ENCODE measurements at places on chromosomes 5 and 9.

GRCh38 chr9:69943148-69943806, 100.4 kb upstream of the MAMDC2 start:
- no peak for DNase-seq

- DNase-seq, result no peak
These were observed 112.6 kb upstream of the NFIL3 start for GRCh38 chr9:91536211-91536691.

GRCh38 chr5:67648201-67648671, 451.6 kb upstream of the CD180 start:
- no peak for DNase-seq

- no peak for DNase-seq
These were observed 128.5 kb upstream of the LPCAT1 start for GRCh38 chr5:1651971-1652872.

DNA sequence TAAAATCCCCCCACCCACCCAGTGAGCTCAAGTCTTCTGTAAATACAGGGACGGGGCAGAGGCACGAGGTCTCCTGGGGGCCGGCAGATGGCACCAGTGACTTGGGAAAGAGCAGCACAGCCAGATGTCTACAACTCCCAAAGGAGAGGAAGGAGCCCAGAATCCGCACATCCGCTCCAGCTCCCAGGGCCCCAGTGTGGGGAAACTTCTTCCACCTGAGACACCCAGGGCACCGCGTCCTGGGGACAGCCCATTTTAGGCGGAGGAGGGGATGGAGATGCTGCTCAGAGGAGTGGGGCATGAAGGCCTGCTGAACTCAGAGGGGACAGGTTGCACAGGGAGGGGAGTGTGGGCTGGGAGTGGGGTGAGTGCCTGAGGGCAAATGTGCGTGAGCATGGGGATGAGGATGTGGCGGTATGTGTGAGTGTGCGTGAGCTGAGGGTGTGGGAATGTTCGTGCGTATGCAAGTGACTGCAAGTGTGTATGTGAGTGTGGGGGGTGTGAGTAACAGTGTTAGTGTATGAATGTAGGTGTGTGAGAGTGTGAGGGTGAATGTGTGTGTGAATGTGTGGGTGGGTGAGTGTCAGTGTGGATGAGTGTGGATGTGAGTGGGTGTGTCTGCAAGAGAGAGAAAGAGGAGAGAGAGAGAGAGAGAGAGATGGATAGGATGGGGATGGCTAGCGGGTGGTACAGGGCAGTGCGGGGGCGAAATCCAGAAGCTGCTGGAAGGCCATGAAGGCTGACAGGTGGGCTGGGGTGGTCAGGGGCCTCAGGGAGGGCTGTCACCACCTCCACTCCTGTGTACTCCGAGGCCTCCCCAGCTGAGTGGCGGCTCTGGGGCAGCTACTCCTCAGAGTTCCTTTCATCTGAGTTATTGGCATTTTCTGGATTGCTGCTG, 63.5 kb downstream of the DUSP1 start:
- no peak for DNase-seq

DNA sequence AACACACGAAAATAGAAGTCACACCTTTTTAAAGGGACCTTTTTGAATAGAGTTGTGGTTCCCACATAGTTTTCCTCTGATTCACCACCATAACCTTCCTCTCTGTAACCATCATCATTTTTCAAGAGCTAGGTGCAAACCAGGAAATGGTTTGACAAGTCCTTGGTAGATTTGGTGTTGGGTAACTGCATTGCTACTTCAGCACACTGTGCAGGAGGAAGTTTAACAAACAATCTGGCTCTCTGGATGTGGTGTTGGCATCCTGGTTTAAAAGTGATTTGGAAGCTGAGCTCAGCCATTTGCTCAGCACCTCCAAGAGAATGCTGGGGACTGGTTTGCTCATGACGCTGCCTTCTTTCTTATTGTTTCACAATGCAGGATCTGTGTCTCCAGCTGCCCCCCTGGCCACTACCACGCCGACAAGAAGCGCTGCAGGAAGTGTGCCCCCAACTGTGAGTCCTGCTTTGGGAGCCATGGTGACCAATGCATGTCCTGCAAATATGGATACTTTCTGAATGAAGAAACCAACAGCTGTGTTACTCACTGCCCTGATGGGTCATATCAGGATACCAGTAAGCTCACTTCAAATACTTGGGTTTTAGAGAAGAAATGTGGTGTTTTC, 213.1 kb downstream of the RFK start:
- no peak for DNase-seq

DNA sequence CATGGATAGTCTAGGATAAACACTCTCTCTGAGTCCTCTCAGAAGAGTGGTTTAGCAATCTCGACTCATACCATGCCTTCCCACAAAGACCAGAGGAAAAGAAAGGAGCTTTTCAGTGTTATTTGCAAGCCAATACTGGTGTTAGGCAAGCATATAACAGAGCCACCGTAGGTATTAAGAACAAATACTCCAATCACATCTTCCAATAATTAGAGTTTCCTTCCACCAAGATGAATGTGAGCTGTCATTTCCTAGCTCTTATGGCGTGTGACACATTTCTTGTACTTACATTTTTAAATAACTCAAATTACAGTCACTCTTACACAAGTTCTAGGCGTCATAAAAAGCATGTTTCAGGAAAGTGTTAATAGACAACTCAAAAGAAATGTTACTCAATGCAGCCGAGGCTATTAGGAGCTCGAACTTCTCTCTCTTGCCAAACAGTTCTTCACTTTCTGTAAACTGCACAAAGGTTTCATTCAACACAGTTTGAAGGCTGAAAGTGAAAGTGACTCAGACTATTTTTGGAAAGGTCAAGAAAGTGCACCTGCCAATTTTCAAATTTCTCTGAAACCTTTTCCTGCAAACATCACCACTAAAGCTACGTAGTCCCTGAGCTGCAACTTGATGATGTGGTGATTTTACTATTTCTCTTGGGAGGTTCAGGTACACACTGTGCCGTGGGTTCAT, 153.8 kb downstream of the AUH start:
- no peak for DNase-seq

- DNase-seq, result no peak
These were observed 28.3 kb downstream of the PRRX2 start for GRCh38 chr9:129693741-129694140.

DNA sequence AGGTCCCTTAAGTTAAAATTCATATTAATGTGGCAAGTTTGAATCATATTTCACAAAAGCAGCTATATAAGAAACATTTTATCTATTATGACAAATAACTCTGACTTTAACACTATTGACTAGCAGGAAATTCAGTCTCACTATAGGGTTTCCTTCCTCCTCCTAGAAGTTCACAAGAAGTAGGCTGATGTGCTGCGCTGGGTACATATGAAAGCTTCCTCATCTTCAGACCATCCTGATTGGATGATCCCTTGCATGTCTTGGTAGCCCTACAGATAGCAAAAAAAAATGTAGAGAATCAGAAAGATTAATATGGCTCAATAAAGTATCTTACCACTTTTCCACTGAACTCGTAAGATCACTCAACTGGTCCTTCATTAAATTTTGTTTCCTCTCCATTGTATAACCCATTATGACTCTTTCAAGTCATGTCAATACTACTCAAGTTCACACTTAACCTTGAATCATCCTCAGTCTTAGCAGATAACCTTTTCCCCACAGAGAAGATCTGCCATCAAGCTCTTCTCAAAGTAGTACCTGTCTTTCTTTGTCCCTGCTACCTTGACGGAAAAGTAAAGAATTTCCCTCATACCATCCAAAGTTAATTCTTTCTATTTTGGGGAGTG, 11.5 kb upstream of the PSIP1 start:
- DNase-seq, result no peak

GRCh38 chr5:135433681-135434426, 13.3 kb downstream of the DCANP1 start:
- no peak for DNase-seq

DNA sequence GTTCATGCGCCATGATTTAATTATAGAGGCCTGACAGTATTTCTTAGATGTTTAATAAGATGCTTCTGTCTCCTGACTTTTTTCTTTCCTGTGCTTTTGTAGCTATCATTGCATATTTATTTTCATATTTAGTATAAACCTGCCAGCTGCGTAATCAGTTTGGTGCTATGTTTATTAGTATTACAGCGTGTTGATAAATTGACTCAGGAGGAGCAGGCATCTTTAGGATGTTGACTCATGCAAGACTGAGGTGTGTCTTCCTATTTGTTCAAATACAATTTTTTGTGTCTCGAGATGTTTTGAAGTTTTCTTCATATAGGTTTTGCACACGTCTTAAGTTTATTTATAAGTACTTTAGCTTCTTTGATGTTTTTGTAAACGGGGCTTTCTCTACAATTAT, 35.9 kb upstream of the EXOC3 start:
- no peak for DNase-seq

DNA sequence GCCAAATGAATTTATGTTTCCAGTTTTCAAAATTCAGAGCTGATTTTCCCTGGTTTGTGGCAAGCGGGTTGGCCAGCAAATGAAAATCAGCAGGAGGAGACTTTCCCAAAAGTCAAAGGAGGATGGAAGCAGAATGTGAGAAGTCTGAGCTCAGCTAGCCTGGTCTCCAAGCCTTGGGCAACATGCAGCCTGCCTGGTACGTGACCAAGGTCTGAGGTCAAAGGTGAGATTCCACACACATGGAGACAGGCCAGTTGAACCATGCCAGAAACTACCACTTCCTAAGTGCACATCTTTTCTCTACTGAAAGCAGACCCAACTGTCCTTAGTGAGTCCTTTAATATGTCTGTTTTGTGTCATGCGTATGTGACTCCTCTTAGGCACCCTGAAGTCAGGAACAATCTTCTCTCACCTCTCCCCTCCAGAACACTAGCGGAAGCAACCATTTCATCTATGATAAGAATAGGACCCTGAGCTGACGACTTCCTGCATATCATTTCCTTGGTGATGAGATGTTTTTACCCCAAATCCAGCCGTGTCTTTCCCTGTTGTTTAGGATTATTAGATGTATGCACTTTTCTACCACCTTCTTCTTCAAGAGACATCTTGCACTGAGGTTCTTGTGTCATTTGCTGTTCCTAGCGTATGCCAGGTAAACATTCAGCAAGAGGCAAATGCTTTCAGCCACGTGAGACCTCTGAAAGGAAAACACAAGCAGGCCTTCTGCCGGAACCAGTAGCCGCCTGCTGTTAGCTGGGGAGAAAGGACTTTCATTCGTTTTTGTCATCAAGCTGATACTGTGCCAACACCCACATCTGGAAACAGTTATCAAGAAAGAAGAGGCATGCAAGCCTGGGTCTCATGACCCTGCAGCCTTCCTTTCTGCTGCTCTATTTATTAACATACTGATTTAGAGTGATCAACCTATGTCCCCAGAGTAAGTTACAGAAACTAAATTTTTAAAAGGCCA, 9.7 kb upstream of the TGFBI start:
- no peak for DNase-seq

- no peak for DNase-seq
These were observed 33.3 kb downstream of the PIP5K1B start for GRCh38 chr9:68738358-68738757.

GRCh38 chr5:110383231-110383630, 343.2 kb downstream of the TMEM232 start:
- no peak for DNase-seq

DNA sequence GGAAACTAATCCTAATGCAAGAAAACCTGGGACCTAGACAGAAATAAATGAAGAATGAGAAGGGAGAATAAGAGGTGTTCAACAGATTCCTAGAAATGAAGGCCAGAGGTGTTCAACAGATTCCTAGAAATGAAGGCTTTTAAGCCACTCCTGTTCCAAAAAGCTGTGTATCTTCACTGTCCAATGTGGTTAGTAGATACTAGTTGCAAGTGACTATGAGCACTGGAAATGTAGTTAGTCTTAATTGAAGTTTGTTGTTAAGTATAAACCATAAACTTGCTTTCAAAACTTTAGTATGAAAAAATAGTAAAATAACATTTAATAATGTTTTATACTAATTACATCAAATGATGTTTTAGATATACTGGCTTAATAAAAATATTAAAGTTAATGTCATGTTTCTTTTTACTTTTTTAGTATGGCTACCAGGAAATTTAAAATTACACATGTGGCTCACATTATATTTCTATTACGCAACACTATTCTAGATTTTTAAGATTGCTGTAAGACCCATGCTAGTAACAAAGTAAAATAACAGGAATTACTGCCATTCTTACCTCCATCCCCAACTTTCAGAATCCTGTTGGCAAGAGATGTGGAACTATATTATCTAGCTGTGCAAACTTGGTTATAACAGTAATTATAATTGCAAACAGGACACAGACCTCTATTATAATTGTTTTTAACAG, 57.5 kb downstream of the RICTOR start:
- DNase-seq, result no peak

GRCh38 chr9:100584951-100585350, 7.1 kb downstream of the CAVIN4 start:
- DNase-seq, result no peak

- no peak for DNase-seq
These were observed 276.7 kb downstream of the CDH10 start for GRCh38 chr5:24368115-24368514.

GRCh38 chr5:157857816-157858526, 974 bp downstream of the CLINT1 start:
- no peak for DNase-seq

GRCh38 chr9:138040446-138041430, 163.2 kb downstream of the CACNA1B start:
- DNase-seq, result no peak

- no peak for DNase-seq
These were observed at the start of gene IL7R for GRCh38 chr5:35856765-35857351. Gene IL7R, plus strand, starts transcription at chr5:35856891. Its CDS starts 87 bp downstream, at chr5:35856978.

DNA sequence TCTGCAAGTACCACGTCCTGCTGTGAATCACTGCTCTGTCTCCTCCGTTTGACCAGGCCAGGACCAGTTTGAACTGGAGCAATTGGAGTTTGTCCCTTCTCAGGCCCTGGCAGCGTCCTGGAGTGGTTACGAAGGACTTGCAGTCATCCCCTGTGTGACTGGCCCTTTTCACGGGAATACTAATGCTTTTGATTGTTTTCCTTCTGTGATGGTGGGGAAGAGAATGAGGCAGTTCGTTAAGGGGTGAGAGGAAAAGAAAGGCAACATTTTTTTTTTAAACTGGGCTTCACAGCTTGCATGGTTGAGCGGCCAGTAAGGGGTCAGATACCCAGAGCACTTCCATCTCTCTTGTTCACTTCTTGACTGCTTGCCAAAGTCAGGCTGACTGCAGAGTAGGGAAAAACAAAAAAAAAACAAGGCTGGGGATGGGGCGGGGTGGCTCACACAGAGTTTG, 153.5 kb upstream of the STK32A start:
- no peak for DNase-seq

GRCh38 chr9:90552317-90552716, 90.3 kb downstream of the DIRAS2 start:
- DNase-seq, result no peak

GRCh38 chr9:128870128-128870940, 11.4 kb downstream of the KYAT1 start:
- DNase-seq, result no peak

- DNase-seq, result no peak
These were observed 486.4 kb downstream of the HINT1 start for GRCh38 chr5:130678637-130679036.

GRCh38 chr9:27427272-27427643, 96.8 kb upstream of the IFNK start:
- no peak for DNase-seq

GRCh38 chr5:141050622-141051520, at the start of gene PCDHB1:
Gene PCDHB1, plus strand, starts transcription at chr5:141051374. Its CDS starts 97 bp downstream, at chr5:141051471.
- no peak for DNase-seq
